ENCODE measurements at places on chromosomes 6 and 20.

- DNase-seq, result no peak
Observed at GRCh38 chr6:28673787-28674671, 148.3 kb downstream of the GPX5 start.

DNA sequence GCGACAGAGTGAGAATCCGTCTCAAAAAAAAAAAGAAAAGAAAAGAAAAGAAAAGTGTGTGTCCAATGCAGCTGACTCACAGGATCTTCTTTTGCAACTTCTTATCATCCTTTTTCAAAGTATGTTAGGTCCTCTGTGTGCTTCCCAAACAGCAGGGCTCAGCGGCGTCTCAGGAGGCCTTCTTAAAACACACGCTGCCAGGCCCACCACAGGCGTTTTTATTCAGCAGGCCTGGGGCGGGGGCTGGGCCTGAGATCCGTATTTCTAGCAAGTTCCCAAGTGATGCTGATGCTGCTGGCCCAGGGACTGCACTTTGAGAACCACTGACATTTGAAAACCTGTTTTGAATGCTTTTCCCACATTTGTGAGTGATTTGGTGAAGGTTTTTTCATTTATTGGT lies 57.1 kb downstream of the PSMG4 start:
- DNase-seq, result no peak

DNA sequence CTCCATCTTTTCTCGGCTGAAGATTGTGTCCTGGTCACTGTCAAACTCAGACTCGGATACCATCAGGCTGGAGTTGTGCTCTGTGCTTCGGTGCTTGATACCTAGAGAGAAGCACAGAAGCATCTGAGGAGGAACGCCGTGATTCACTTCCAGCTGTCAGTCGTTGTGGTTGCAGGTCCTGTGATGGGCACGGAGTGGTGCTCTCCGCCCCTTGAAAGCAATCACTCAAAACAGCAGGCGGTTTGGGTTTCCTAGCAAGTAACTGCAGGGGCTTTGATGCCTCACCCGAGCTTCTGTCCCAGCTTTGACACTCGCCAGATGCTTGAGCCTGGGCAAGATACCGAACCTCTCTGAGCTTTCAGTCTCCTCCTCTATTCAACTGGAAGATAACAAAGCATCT lies 52.5 kb downstream of the ALDH5A1 start:
- DNase-seq, result no peak

DNA sequence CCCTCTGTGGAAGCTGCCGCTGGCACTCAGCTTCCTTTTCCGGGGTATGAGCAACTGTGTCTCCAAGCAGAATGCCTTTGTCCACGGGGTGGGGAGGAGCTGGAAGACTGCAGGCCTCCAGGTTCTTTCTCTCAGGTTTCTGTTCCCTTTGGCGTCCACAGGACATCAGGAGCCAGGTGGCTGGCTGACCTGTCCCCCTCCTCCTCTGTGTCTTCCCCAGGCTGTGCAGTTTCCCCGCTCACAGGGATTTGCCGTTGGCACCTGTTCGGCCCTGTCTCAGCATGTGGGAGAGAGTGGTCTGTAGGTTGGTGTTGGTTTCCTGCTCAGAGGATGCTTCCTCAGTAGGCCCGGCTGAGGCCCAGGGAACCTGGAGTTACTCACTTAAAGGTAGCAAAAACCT lies 43.5 kb downstream of the CDS2 start:
- no peak for DNase-seq

GRCh38 chr6:151616091-151616513 lies 122.3 kb downstream of the CCDC170 start:
- DNase-seq, result no peak

GRCh38 chr20:47699818-47700217 lies 85.5 kb downstream of the SULF2 start:
- no peak for DNase-seq

- DNase-seq, result no peak
Observed at GRCh38 chr20:47287609-47288144, 68.8 kb downstream of the ZMYND8 start.

GRCh38 chr6:75291331-75291730 lies 6.7 kb upstream of the TMEM30A start:
- DNase-seq, result no peak

DNA sequence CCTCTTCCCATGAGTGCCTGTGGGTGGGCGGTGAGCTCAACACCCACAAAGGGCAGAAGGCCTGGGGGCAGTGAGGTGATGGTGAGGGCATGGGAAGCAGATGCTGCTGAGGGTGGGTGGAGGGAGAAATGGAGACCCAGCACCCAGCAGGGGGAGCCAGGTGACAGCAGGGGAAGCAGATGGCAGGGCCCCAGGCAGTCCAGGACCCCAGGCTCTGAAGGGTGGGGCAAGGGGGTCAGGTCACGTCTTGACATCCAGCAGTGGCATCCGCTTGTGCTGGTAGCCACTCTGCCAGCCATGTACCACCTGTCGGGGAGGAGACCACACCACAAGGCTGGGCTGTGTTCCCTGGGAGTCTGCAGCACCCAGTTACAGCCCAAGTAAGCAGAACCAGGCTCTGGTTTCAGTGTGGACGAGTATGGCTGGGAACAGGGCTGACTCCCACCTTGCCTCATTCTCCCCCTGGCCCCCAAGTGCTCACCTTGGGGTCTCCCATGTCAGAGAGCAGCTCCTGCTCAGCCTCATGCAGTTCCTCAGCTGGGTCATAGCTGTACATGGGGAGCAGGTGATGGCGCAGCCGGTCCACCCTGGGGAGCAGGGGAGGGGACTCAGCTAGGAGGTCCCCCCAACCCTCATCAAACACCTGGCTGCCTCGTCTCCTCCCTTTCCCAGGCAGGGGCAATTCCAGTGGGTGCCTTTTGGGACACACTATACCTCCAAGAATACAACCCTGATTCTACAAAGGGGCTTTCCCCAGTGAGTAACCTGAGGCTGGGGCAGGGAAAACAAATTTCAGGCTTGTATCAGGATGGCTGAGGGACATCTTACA lies 2.0 kb downstream of the SMIM29 start:
- DNase-seq, result no peak

GRCh38 chr6:44432726-44433125 lies 45.2 kb downstream of the CDC5L start:
- no peak for DNase-seq

DNA sequence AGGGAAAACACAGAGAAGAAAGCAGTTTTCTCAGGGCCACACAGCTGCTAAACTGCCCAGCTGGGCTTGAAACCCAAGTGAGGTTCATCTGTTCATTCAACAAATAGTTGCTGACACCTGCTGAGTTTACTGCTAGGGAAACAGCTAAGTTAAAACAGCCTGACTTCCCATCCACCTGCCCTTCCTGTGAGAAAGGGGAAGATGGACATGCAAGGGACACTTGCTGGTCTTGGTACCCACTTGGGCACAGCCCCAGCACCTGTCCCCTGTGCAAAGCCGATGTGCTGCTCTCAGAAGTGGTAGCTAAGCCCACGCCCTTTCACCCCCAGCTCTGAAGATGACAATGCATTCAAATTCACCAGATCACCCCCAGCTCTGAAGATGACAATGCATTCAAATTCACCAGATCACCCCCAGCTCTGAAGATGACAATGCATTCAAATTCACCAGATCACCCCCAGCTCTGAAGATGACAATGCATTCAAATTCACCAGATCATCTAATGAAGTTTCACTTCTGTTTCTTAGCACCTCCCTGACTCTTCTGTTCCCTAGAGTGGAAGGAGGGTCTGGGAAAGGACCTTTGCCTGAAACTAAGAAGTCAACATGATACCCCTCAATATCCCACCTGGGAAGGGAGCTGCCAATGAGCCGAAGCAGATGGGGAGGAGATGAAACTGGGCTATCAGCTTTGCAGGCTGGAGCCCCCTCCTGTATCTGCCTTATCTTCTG lies 46.0 kb upstream of the TOP1 start:
- peak; percentile 49 for DNase-seq

DNA sequence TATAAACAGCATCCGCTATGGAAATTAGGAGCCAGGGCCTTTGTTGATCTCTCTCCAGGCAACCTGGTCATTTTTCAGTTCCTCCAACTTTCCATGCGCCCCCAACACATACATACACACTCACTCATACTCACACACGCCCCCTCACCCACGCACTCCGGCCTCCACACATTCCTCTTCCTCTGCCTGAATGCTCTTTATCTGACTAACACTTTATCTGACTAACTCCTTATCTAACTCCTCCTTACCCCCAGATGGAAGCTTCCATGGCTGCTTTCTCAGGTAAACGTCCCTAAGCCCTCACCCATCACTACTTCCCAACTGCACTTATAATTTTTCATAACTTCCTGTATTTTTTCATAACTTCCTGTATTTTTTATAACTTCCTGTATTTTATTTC lies 17.4 kb downstream of the CASS4 start:
- no peak for DNase-seq

GRCh38 chr20:21840991-21841390 lies 135.5 kb downstream of the PAX1 start:
- DNase-seq, result no peak

DNA sequence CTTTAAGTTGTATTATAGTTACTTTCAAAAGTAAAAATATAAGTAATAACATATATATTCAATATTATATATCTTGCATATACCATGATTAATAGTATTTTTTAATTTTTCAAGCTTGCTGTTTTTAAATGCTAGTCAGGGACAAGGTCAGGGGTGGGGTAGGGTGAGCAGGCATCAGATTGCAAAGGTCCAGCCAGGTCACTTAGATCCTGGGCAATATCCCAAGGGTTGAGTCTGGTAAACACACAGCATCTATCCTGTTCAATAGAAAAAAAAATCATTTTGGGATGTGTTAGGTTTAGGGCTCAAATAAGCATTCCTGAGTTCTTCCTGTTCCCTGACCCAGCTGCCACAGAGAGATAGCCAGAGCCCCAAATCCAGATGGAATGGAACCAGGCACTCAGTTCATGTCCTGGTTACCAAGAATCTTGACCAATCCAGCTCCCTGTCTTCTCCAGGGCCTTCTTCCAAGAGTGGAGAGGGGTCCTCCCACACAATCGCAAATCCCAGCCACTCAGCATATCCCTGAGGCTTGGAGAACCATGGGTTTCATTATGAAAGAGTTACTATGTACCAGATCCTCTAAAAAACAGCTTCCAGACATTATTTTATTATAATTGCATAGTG lies 134.9 kb upstream of the TOP1 start:
- peak; percentile 23 for DNase-seq

- no peak for DNase-seq
Observed at GRCh38 chr6:125346201-125346925, 44.6 kb upstream of the HDDC2 start.

DNA sequence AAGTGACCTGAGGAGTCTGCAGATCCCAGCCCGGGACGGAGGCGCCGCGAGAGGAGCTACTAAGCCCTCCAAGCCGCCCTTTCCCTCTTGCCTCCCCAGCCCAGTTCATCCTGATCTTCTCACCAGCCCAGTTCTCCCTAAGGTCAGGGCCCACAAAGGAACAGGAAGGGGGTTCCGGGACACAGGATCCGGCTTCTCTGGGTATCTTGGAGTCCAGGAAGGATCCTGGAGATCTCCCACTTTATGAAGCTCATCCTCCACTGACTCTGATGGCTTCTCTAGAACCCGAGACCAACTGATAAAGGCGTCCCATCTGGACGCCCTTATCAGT lies 36.9 kb upstream of the HLA-C start:
- no peak for DNase-seq

- no peak for DNase-seq
Observed at GRCh38 chr20:48704761-48705160, 123.0 kb downstream of the PREX1 start.

GRCh38 chr20:15563836-15564235 lies 1009.4 kb downstream of the KIF16B start:
- no peak for DNase-seq

- DNase-seq, result no peak
Observed at GRCh38 chr6:133248241-133249001, 7.3 kb downstream of the EYA4 start.

- DNase-seq, result no peak
Observed at GRCh38 chr20:17995967-17996819, 27.4 kb downstream of the MGME1 start.

GRCh38 chr6:52515219-52515960 lies 61.5 kb downstream of the TRAM2 start:
- no peak for DNase-seq

DNA sequence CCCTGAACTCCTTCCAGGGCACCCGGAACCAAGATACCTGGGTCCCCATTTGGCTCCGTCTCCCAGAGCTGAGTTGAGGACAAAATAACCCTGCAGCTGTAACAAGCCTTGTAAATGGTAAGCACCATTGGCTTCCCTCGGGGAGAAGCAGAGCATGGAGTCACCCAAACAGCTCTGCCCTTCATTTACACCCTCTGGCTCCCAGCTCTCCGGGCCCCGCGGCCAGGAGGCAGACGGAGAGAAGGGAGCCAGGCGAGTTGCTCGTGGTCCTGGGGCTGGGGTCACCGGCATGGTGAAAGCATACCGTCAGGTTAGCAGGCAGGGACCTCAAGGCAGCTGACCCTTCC lies 2.1 kb downstream of the TFEB start:
- no peak for DNase-seq

- no peak for DNase-seq
Observed at GRCh38 chr20:62605236-62605943, 36.9 kb upstream of the SLCO4A1 start.

- DNase-seq, result no peak
Observed at GRCh38 chr6:6277413-6277812, 43.0 kb downstream of the F13A1 start.

GRCh38 chr6:733431-734219 lies 40.7 kb upstream of the EXOC2 start:
- no peak for DNase-seq

- no peak for DNase-seq
Observed at GRCh38 chr6:169639653-169640278, 62.1 kb downstream of the WDR27 start.

- no peak for DNase-seq
Observed at GRCh38 chr20:2130062-2130591, 28.5 kb downstream of the STK35 start.

DNA sequence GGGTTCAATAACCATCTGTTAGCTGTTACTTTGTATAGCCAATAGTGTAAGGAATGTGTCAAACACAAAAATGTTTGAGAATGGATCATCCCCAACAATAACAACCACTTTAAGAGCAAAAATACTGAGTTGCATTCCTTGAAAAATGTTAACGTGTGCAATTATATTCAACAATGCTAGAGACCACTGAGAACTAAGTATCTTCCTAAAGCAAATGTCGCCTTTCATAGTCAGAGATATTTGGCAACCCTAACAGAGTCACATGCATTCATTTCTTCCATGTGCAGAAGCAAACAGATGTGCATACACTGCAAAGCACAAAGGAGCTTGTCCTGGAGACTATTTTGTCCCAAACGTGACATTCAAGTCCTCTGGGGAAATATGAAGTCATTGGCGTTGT lies 448.6 kb downstream of the GJA1 start:
- DNase-seq, result no peak

- DNase-seq, result no peak
Observed at GRCh38 chr6:7085911-7086310, 21.9 kb upstream of the RREB1 start.

- no peak for DNase-seq
Observed at GRCh38 chr6:113385020-113385431, 472.1 kb upstream of the MARCKS start.
